ENCODE measurements at places on chromosomes 2 and 18.

- H3K27ac ChIP-seq: no peak overlapping the region
- DNase-seq: no peak
- no peaks in the 10 kb centered on the region for H3K36me3 ChIP-seq
Observed at GRCh38 chr2:177646241-177646640, 253.7 kb downstream of the AGPS start.

DNA sequence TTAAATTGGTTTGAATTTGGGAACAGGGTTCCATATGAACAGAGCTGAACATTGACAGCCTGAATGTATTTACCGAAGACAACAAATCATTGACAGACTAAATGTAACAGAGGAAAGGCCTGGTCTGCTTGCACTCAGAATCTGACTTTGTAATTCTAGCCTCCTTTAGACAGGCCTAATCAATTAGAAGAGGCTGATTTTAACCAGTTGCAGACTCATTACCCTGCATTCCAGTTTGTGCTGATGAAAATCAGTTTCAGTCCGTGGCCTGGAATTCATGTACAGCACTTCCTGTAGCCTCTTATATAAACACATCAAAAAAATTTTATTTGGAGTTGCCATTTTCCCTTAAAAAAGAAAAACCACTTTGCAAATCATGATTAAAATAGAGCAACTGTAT, 93.1 kb upstream of the ZFP36L2 start:
- H3K27ac ChIP-seq: no peak overlapping the region
- no peaks in the 10 kb centered on the region for H3K27me3 ChIP-seq
- no peak overlapping the region for H3K4me3 ChIP-seq
- peaks cover 8% of the 10 kb centered on the region for H3K36me3 ChIP-seq

GRCh38 chr2:103898561-103898960, 955.4 kb upstream of the POU3F3 start:
- no peaks in the 10 kb centered on the region for H3K36me3 ChIP-seq
- no peaks in the 10 kb centered on the region for H3K27me3 ChIP-seq
- no peak overlapping the region for H3K4me3 ChIP-seq
- no peaks in the 10 kb centered on the region for H3K4me1 ChIP-seq
- no peak for DNase-seq

DNA sequence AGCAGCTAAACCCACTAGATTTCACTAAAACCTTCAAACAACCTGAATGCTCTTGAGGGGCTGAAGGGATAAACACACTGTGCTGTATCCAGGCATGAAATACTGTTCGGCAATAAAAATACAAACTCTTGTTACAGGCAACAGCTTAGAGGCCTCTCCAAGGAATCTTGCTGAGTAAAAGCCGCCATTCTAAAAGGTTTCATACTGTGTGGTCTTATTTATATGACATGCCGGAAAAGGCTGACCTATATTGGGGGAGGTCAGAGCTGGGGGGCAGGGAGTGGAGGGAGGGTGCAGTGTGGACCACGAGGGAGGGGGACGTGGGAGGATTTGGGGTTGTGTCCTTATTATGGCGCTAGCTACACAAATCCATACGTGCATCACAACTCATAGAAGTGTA, 136.2 kb downstream of the MBP start:
- H3K4me3 ChIP-seq: no peak overlapping the region
- DNase-seq: no peak
- H3K27me3 ChIP-seq: no peaks in the 10 kb centered on the region
- no peak overlapping the region for H3K27ac ChIP-seq
- H3K4me1 ChIP-seq: no peaks in the 10 kb centered on the region

DNA sequence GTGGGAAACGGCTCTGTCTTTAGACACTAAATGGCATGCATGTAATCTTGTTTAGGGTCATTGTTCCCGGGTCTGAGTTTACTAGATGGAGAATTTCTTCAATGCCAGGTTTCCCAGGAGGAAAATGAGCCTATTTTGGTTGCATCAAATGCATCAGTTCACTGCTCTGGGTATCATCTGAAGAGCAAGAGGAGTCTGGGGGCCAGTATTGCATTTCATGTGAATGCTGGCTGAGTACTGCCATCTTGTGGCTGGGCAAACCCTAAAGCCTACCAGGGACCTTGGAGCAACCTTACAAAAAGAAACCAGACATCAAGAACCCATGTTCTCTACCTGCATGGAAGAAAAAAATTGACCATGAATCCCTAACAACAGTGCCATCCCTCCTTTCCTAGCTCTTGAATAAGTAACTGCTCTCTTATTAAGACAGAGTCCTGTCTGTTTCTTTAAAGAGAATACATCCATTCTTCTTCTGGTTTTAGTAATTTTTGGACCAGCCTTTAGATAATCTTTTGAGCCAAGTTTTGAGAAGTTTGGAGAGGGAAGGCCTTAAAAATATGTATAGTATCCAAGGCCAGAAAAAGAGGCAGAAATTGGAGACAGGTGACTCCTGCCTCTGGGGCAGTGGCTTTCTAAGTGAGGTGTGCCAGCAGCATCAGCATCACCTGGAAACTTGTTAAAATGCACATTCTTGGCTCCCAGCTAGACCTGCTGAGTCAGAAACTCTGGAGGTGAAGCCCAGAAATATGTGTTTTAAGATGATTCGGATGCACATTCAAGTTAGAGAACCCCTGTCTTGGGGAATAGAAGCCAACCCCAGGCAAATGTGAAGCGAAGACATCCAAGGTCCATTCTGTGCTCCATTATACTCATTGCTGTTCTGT, 261.0 kb upstream of the CXCR4 start:
- peak; percentile 56 for DNase-seq
- no peak overlapping the region for H3K27ac ChIP-seq
- no peaks in the 10 kb centered on the region for H3K4me1 ChIP-seq
- H3K27me3 ChIP-seq: no peaks in the 10 kb centered on the region

DNA sequence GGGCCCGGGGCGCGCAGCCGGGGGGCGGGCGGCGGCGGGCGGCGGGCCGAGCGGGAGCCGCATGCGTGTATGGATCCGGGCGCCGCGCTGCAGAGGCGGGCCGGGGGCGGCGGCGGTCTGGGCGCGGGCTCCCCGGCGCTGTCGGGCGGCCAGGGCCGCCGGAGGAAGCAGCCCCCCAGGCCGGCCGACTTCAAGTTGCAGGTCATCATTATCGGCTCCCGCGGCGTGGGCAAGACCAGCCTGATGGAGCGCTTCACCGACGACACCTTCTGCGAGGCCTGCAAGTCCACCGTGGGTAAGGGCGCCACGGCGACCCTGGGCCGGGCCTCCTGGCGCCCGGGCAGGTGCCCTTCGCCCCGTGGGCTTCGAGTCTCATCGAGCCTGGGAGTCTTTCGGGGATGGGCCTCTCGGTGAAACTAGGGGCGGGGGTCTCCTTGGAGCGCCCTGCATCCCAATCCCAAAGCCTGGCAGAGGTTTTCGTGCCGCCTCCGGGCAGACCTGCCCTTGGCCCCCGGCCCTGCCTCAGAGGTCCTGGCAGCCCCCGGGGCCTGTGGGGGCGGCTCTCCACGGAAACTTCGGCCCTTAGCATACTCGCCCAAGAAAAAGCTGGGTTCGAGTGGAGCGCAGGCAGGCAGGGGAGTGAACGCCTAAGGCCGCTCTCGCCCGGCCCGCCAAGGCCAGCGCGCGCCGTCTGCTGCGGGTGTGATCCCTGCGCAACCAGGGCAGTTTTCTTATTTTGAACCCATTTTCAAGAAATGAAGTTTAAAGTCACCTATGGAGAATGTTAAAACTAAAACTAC, 622 bp downstream of the RAB12 start:
- peak overlapping the region; percentile 94 for H3K4me3 ChIP-seq
- H3K27ac ChIP-seq: peak overlapping the region; percentile 51
- DNase-seq: no peak
- H3K4me1 ChIP-seq: peaks cover 6% of the 10 kb centered on the region
- no peaks in the 10 kb centered on the region for H3K27me3 ChIP-seq
- peaks cover 4% of the 10 kb centered on the region for H3K36me3 ChIP-seq

- H3K36me3 ChIP-seq: no peaks in the 10 kb centered on the region
- no peaks in the 10 kb centered on the region for H3K27me3 ChIP-seq
- DNase-seq: peak; percentile 19
- no peaks in the 10 kb centered on the region for H3K4me1 ChIP-seq
- H3K27ac ChIP-seq: no peak overlapping the region
Observed at GRCh38 chr2:100292022-100292580, 30.2 kb downstream of the LONRF2 start.

DNA sequence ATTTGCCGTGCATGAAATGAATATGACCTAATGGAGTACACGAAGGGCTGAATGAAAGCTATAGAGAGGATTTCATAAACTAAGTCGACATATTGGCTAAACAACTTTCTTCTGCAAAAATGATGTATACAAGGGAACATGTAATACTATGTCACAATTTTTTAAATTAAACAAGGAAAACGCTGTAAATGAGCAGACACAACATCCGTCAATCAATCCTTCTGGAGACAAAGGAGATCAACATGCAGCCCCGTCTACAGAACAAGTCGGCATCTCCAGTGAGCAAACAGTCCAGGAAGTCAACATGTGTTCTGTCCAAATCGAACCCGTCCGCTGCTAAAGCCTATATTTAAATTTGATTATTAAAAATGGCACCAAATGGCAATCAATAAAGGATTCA, 180.8 kb downstream of the TCF4 start:
- no peaks in the 10 kb centered on the region for H3K36me3 ChIP-seq
- H3K4me1 ChIP-seq: peaks cover 8% of the 10 kb centered on the region
- no peaks in the 10 kb centered on the region for H3K27me3 ChIP-seq

DNA sequence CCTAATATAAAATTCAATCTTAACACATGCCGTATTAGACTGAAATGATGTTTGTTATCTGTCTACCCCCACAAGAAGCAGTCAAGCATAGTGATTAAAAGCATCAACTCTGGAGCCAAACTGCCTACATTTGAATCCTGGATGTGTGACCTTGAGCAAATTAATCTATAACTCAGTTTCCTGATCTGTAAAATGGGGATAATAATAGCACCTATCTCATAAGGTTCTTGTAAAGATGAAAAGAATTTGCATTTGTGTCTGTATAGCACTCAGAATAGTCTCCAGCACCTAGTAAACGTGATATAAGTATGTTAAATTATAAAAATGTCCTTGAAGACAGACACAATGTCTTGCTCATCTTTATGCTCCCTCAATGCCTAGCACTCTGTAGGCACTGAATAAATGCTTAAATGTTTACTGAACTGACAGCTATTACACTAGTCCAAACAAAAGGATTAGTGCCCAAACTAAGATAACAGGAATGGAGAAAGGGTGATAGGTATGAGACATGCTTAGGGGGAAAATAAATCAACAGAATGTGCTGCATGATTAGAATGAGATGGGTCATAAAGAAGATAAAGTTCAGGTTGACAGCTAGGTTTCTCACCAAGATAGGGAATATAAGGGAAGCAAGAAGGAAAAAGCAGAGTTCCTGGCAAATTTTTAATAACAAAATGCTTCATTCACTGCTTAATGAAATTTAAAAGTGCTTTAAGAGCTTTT, 180.6 kb downstream of the ATAD2B start:
- no peak overlapping the region for H3K4me3 ChIP-seq
- H3K27ac ChIP-seq: peak overlapping the region; percentile 43
- H3K36me3 ChIP-seq: peaks cover 7% of the 10 kb centered on the region
- DNase-seq: no peak
- no peaks in the 10 kb centered on the region for H3K27me3 ChIP-seq

GRCh38 chr2:199973703-199974102, 18.3 kb downstream of the MAIP1 start:
- DNase-seq: peak; percentile 69
- H3K27ac ChIP-seq: no peak overlapping the region
- H3K27me3 ChIP-seq: no peaks in the 10 kb centered on the region
- peaks cover 4% of the 10 kb centered on the region for H3K36me3 ChIP-seq
- no peaks in the 10 kb centered on the region for H3K4me1 ChIP-seq

GRCh38 chr18:57640749-57641148, 19.1 kb upstream of the NARS1 start:
- H3K4me1 ChIP-seq: no peaks in the 10 kb centered on the region
- no peaks in the 10 kb centered on the region for H3K36me3 ChIP-seq
- H3K4me3 ChIP-seq: no peak overlapping the region
- no peak for DNase-seq

DNA sequence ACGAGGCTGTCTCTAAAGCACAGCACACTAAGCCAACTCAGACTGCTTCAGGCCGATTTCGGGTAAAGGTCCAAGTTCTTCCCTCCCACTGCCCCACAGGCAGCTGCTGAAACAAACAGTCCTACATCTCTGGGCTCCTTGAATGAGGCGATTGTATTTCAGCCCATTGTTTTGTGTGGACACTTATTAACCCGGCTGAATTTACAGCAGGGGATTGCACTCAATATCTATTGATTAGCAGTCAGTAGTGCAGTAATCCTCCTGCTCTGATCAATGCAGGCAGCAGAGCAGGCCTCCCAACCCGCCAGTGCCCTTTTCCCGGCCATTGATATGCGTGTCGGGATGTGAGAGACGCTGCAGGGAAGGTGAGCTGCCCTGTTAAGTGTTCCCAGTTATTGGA, 330.1 kb downstream of the CMPK2 start:
- no peaks in the 10 kb centered on the region for H3K4me1 ChIP-seq
- H3K36me3 ChIP-seq: no peaks in the 10 kb centered on the region
- no peak overlapping the region for H3K4me3 ChIP-seq

DNA sequence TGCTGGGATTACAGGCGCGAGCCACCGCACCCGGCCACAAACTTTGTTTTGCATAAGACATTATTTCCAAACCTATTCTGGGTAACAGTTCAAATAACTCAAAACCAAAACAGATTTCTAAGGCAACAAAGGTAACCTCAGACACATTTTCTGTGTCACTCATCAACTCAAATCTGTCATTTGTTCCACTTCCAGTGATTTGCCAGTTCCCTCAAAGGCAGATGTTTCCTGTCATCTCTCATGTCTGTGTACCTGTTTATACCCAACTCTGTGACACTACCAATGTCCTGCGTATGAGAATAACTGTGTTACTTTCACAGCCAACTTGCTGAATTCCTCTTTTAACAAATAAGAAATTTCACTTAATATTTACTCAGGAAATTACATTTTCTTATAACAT, 54.4 kb downstream of the SCN3A start:
- H3K36me3 ChIP-seq: no peaks in the 10 kb centered on the region
- H3K27ac ChIP-seq: no peak overlapping the region
- no peaks in the 10 kb centered on the region for H3K27me3 ChIP-seq

DNA sequence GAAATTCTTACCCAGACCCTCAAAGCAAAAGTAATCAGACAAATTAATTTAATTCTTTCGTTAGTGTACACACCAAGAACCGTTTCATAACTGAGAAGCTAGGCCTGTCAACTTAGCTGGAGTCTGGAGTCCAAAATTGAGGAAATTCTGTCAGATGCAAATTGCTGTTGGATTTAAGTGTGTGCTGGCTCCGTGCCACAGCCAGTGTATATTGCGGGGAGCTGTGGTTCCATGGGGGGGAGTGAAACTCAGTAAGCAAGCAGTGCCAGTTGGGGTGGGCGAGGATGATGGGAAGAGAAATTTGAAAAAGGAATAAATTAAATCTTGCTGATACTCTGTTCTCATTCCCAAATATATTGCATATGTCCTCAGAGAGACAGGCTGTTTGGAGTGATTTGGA, 4.0 kb downstream of the ARPC2 start:
- no peak overlapping the region for H3K4me3 ChIP-seq
- H3K4me1 ChIP-seq: peaks cover 9% of the 10 kb centered on the region
- H3K27me3 ChIP-seq: no peaks in the 10 kb centered on the region
- H3K27ac ChIP-seq: no peak overlapping the region
- peaks cover 23% of the 10 kb centered on the region for H3K36me3 ChIP-seq

- no peaks in the 10 kb centered on the region for H3K27me3 ChIP-seq
- H3K36me3 ChIP-seq: peaks cover 3% of the 10 kb centered on the region
- H3K4me1 ChIP-seq: peaks cover 3% of the 10 kb centered on the region
- DNase-seq: no peak
Observed at GRCh38 chr18:11105463-11105862, 43.9 kb downstream of the PIEZO2 start.

All from lung (tissue), 17 donors.